SW 1271 (cell line): ENCODE measurements at places on chromosomes 13 and 19.

GRCh38 chr19:39032063-39032918, at the start of gene FBXO27:
TSS of gene FBXO27 (minus strand) at chr19:39032549. CDS start at chr19:39032227, 322 bp downstream.
- no peak for DNase-seq

DNA sequence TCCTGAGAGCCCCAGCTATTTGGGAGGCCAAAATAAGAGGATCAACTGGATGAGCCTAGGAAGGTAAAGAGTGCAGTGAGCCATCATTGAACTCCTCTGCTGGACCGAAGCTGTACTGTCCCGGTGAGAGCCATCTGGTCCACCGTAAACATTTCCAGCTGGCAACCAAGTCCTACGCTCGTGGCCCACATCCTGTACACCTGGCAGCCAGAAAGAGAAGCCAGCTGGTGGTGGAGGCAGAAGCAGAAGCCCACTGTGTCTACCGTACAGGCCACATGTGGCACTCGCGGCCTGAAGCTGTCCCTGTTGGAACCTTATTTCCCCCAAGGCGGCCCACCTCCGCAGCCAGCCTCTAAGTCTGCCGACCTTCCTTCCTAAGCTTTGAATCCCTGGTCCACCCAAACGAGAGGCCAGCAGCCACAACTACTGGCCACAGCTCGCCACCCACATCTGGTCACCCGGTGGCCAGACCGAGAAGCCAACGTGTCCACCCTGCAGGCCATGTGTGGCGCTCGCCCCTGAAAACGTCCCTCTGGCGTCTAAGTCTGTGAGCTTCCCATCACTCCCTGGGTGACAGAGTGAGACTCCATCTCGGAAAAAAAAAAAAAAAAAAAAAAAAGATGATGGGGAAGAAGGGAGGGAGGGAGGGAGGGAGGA, 14.2 kb upstream of the ZNF91 start:
- DNase-seq: no peak

DNA sequence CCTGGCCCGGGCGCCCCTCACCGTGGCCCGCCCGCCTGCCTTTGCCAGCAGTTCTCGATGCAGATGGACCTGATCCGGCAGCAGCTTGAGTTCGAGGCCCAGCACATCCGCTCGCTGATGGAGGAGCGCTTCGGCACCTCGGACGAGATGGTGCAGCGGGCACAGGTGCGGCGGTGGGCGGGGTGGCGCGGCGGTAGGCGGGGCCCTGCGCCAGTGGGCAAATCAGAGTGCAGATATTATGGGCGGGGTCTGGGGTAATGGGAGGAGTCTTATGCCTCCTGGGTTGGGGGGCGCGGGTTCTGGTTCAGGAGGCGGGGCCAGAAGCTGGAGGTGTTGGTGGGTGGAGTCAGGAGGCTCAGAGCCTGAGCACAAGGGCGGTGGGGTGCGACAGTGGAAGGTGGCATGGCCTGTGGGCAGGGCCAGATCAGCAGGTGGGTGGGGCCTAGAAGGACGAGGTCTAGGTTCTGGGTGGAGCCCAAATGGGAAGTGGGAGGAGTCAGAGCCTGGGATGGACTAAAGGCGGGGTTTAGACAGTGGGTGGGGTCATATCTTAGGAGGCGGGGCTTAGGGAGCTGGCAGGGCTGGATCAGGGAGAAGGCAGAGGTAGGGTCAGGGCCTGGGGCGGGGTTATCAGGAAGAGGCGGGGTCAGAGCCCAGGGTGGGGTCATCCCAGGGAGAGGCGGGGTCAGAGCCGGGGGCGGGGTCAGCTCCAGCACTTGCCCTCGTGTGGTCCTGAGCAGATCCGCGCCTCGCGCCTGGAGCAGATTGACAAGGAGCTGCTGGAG, 5.6 kb downstream of the APC2 start:
- DNase-seq: no peak

DNA sequence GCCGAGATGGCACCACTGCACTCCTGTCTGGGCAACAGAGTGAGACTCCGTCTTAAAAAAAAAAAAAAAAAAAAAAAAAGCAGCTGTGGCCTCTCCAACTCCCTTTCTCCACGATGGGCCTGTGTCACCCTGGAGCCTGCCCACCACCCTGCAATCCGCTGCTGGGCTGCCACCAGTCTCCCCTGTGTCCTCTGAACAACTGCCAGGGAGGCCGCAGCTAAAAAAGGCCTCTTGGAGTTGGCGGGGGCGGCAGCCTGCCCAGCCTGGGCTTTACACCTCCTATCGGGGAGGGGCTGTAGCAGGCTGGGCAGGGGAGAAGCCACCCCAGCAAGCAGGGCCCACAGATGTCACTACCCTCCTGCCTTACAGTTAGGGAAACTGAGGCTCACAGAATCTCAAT, 3.5 kb downstream of the CDC37 start:
- no peak for DNase-seq

GRCh38 chr19:2469102-2469914, 6.6 kb upstream of the GADD45B start:
- DNase-seq: no peak

- DNase-seq: no peak
Measured at GRCh38 chr13:51764184-51765141, 39.5 kb downstream of the DHRS12 start.

GRCh38 chr13:75769141-75769905, 133.2 kb downstream of the LMO7 start:
- no peak for DNase-seq
